ENCODE measurements at places on chromosomes 16 and 17.

DNA sequence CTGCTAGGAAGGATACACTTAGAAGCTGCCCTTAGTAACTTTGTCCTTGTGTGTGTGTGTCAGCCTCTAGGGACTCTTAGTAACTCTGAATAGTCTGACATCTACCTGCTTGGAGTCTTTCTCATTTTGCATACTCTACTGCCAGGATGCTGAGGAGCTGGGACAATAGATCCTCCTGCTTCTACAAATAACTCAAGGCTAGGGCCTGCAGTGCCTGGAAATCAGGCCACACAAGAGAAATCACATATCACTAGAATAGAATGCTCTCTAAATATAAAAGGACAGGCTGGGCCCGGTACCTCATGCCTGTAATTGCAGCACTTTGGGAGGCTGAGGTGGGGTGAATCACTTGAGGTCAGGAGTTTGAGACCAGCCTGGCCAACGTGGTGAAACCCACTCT is 38.5 kb upstream of the SLC25A19 start:
- no peak for DNase-seq

DNA sequence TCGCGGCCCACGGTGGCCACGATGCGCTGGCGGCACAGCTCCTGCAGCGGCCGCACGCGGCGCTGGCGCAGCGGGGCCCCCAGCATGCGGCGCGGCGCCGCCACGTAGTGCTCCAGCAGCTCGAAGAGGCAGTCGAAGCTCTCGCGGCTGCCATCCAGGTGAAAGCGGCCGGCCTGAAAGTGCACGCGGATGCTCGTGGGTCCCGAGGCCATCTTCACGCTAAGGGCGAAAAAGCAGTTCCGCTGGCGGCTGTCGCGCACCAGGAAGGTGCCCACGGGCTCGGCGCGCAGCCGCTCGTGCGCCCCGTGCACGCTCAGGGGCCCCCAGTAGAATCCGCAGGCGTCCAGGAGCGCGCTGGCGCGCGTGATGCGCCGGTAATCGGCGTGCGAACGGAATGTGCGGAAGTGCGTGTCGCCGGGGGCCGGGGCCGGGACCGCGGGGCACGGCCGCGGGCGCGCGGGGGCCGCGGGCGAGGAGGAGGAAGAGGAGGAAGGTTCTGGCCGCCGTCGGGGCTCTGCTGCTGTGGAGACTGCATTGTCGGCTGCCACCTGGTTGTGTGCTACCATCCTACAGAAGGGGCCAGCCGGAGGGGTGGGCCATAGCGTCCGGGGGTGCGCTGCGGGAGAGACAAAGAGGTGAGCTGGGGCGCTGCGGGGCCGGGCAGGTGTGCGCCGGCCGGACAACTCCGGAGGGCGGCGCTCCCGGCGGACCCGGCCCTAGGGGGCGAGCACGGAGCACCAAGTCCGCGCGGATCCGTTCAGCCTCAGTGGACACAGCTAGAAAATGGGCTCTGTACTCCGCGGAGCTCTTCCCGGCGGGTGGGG is 879 bp downstream of the SOCS1 start:
- DNase-seq: peak; percentile 49

DNA sequence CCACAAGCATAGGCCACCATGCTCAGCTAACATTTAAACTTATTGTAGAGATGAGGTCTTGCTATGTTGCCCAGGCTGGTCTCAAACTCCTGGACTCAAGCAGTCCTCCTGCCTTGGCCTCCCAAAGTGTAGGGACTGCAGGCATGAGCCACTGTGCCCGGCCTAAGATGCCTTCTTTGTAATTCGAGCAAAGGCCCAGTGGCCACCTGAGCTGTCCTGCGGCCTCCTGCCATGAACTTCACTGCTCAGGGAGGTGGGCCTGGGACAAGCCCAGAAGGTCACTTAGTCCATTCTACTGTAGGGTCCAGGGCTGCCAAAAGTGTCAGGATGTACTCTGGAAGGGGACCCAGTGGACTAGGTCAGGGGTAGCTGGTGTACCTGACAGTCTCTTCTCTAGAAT is 30.5 kb downstream of the DHX38 start:
- DNase-seq: no peak

DNA sequence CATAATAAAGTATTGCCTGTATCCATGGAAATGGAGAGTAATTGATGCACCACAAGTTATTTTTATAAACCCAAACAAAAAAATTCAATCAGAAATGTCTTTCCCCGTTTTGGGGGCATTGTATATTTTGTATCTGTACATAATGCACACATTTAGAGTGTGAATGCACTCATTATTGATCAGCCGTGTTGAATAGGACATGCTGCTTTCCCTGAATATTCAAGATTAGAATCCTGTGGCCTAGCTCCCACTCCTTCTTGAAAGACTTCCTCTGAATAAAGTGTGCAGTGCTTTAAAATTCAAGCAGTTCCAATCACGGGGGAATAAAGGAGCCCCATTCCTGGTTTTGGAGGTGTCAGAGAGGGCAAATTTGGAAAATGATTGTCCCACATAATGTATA is 103.8 kb upstream of the TOX3 start:
- no peak for DNase-seq

DNA sequence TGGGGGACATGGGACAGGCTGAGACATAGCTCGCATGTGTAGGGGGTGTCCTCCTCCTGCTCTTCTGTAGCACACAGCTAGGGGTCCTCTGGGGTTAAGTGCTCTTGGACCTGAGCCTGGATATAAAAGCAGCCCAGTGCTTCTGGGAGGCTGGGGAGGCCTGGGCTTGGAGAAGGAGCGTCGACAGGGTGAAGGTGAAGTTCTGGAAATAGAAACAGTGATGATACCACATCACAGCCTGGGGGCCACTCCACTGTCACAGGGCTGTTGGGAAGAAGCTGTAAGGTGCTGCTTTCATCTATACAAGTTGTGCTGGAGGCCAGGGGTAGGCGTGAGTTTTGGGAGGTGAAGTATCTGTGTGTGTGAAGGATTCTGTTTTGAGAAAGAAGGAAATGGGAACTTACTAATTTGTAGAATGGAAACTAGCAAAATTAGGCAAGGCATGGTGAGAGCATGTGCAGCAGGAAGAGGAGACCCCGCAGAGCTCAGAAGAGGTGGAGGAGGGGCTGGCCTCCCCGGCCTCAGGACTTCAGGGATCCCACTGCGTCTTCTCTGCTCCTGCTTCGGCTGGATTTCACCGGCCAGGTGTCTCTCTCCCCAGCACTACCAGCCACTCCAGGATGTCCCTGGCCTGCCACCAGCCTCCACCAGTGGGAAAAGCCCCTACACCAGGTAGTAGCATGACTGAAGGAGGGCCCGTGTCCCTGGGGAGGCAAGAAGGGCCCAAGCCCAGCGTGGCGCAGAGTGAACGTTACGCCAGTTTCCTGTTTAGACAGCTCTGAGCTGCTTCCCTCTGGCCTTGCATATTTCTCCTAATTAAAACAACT is 19.4 kb downstream of the PLCG2 start:
- no peak for DNase-seq

DNA sequence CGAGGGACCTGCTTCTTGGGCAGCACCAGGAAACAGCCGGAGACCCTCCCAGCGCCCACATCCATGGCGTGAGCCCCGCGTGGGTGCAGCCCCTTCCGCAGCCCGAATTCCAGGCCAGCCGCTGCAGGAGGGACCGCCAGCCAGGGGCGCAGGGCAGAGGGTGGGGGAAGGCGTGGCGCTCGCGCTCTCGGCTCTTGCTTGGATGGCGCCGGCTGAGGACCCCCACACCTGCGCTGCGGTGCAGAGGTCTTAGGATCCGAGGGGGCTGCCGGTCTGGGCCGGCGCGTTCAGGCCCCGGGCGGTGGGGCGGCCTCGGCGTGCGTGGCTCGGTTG is 28.8 kb downstream of the ACTG1 start:
- no peak for DNase-seq

- DNase-seq: peak; percentile 55
Measured at GRCh38 chr17:29140631-29141513, 39.3 kb downstream of the MYO18A start.

DNA sequence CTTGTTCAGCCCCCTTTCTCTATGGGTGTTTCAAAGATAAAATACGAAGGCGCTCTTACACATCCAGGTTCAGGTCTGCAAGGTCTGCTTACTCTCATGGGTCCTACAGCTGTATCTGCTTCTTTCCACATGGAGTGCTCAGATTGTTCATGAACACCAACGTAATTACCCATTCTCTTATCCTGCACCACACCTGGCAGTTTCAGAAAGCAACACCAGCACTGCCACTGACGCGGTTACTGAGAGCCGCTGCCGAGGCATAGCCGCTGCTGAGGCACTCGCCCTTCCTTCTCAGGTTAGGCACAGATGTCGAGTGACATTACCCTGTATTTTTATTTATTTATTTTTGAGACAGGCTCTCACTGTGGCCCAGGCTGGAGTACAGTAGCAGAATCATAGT is 147.1 kb downstream of the RPTOR start:
- no peak for DNase-seq

DNA sequence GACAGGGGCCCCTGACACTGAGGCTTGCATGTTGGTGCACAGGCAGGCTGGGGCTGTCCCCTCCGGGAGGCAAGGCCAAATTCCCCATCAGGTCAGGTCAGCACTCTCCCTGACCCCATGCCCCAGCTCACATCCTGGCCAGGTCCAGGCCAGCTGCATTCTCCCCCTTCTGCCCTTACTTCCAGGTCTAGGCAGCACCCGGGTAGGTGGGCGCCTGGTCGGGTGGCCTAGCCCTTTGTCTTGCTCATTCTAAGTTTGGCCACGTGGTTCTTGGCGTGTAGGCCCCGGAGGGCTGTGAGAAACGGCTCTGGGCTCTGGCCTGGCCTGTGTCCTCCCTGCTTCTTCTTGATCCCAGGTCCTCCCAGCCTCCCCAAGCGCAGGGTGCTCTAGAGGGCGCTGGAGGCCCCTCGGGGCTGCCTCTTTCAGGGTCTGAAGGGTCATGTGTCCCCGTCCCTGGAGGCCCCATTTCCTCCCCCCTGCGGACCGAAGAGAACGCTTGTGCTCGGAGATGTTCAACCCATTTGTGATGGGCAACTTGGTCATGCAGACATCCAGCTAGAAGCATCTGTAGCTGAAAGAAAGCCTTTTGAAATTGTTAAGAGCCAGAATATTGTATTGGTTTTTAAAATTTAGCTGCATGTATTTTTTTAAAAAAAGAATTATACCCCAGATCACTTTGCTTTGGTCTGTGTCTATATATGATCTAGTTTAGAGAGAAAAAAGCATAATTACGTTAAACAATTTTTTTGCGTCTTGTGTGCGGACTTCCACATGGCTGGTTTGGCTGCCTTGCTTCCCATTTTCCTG is 6.7 kb downstream of the BAHCC1 start:
- peak; percentile 57 for DNase-seq

GRCh38 chr16:24526701-24527495 is 12.5 kb upstream of the RBBP6 start:
- DNase-seq: no peak

DNA sequence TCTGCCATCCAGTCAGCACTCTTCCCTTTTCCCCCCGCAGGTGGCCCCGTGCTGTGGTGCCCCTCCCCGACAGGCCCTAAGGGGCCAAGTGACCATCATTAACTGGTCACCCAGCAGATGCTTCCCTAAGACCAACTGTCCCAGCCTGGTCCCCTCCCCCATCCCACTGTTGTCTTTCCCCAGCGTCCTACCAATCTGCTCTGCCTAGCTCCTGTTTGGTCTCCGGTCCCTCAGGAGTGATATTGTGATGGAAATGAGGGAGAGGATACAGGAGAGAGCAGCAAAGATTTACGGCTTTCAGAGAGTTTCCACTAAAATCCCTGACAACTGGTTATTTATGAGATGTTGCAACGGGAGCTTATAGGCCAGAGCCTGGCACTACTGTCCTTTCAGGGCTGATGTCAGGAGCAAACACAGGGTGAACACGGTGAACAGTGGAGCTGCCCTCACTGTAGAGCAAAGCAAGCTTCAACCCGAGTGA is 1.4 kb upstream of the TTLL6 start:
- no peak for DNase-seq

DNA sequence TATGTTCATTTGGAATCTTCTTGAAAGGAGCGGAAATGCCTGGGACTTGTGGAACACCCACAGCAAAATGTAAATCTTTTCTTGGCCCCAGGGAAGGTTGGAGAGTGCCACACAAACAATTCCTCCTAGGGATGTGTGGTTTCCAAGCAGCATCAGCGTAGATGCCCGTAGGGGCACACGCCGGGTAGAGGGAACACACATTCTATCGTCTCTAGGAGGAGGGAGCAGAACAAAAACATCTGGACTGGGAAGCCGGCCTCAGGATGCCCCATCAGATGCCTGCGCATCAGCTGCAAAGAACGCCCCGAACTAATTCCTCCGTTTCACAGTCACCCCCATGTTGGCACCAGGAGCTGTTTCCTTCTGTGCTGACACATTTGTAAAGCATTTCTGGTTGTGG is 357.9 kb upstream of the ZFHX3 start:
- no peak for DNase-seq

GRCh38 chr17:66192378-66192687 is 400 bp upstream of the CEP112 start:
- DNase-seq: no peak

- DNase-seq: no peak
Measured at GRCh38 chr17:44314031-44314430, 5.6 kb downstream of the RUNDC3A start.

DNA sequence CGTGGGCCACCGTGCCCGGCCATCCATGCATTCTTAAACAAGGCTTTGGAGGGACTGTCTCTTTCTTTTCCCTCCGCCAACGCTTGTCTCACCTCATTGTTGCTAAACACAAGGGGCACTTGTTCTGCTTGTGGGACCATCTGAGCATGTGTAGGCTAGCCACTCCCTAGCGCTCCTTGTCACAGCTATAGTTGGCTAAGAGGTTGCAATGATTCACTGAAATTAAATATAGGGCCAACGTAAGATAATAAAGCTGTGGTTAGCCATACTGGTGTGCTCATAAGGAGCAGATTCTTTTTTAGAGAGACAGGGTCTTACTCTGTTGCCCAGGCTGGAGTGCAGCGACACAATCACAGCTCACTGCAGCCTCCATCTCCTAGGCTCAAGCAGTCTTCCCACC is 41.2 kb downstream of the KIAA0513 start:
- DNase-seq: no peak

DNA sequence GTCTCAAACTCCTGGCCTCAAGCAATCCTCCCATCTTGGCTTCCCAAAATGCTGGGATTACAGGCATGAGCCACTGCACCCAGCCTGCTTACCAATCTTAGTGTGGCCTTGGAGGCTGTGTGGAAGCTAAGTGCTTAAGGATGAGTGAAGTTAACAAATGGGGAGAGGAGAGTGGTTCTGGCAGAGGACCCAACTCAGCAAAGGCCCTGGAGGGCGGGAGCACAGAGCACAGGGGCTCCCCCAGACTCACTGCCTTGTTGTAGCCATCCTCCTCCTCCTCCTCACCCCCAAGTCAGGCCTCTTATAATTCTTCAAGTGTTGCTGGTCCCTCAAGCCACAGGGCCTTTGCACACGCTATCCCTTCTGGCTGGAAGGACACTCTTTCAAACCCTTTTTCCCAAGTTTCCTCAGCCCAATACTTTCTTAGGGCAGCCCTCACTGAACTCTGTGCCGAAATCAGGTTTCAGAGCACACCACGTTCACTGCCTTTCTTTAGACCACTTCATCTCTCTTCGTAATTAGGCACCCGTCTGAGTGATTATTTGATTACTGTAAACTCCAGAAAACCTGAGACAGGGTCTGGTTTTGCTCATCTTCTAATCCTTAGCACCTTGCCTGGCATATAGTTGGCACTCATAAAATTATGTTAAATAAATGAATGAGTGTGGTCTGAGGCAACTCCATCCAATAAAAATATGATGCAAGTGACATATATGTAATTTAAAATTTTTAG is 23.4 kb downstream of the NGFR start:
- DNase-seq: no peak

GRCh38 chr16:73553941-73554660 is 506.2 kb upstream of the ZFHX3 start:
- DNase-seq: no peak
